ENCODE measurements at places on chromosomes 11 and 22. TPM values are rescaled to one million over a fixed set of nuclear protein-coding genes. Genes with fewer than 3 reads are reported as not detected.
A peak's percentile ranks its signal among the peaks of the same experiment; 100 is the strongest.

Gene CARD18
- total RNA-seq, result not detected

GRCh38 chr11:93796441-93797231 lies 12.6 kb downstream of the MED17 start:
- H3K4me1 ChIP-seq, result no peaks in the 10 kb centered on the region
- peaks cover 66% of the 10 kb centered on the region for H3K36me3 ChIP-seq
- DNase-seq, result no peak

DNA sequence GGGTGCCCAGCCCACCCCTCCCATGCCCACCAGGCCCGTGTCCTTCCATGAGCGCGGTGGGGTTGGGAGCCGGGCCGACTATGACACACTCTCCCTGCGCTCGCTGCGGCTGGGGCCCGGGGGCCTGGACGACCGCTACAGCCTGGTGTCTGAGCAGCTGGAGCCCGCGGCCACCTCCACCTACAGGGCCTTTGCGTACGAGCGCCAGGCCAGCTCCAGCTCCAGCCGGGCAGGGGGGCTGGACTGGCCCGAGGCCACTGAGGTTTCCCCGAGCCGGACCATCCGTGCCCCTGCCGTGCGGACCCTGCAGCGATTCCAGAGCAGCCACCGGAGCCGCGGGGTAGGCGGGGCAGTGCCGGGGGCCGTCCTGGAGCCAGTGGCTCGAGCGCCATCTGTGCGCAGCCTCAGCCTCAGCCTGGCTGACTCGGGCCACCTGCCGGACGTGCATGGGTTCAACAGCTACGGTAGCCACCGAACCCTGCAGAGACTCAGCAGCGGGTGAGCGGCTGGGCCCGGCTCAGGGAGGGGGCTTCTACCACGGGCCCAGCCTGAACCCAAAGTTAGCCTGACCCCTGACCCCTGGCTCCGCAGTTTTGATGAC lies 3.0 kb downstream of the PKP3 start:
- H3K36me3 ChIP-seq, result no peaks in the 10 kb centered on the region
- DNase-seq, result peak; percentile 36
- no peak overlapping the region for H3K27ac ChIP-seq

- H3K4me1 ChIP-seq, result no peaks in the 10 kb centered on the region
- no peak overlapping the region for H3K27ac ChIP-seq
- no peak for DNase-seq
- no peaks in the 10 kb centered on the region for H3K36me3 ChIP-seq
These were observed 70.3 kb downstream of the TRIM29 start for GRCh38 chr11:120067438-120068113.
